Caco-2 (cell line): ENCODE measurements at places on chromosomes 5 and 9. TPM values are rescaled to one million over a fixed set of nuclear protein-coding genes. Genes with fewer than 3 reads are reported as not detected.

Gene SLC1A1
- total RNA-seq, result 43.3 and 53.1 TPM in 2 replicates

- no peak for DNase-seq
- no peak overlapping the region for H3K4me3 ChIP-seq
- no peaks in the 10 kb centered on the region for H3K27me3 ChIP-seq
- H3K36me3 ChIP-seq, result no peaks in the 10 kb centered on the region
These were observed 35.2 kb upstream of the PSD2 start for GRCh38 chr5:139760066-139761056.

Gene GPR151
- not detected in 2 replicates for total RNA-seq

GRCh38 chr9:131799177-131799823 is 59.4 kb upstream of the RAPGEF1 start:
- H3K4me3 ChIP-seq, result no peak overlapping the region
- peak; percentile 68 for DNase-seq
- H3K36me3 ChIP-seq, result no peaks in the 10 kb centered on the region
- no peaks in the 10 kb centered on the region; the same call in 1 of the 2 replicates for H3K27me3 ChIP-seq
- H3K4me1 ChIP-seq, result no peaks in the 10 kb centered on the region
- no peak overlapping the region for H3K27ac ChIP-seq

Gene CDH10
- not detected in 2 replicates for total RNA-seq

DNA sequence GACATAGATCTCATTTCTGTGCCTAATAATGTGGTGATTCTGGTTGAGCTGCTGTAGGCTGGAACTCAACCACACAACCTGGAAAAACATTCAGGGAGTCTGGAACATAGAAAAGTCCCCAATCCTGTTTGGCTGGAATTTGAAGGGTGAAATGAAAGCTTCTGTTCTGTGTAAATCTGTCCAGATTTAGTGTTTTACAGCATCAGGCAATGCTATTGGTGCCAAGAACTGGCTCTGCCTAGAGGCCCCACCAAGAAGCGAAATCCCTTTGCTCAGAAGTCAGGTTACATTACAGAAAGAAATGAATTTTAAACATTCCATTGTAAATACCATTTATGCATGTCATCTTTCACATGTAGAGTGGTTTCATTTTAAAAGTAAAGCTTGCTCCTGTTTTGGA is 56.3 kb downstream of the TMEM174 start:
- no peaks in the 10 kb centered on the region for H3K36me3 ChIP-seq
- H3K4me3 ChIP-seq, result no peak overlapping the region
- no peaks in the 10 kb centered on the region for H3K27me3 ChIP-seq
- no peak for DNase-seq
- no peaks in the 10 kb centered on the region for H3K4me1 ChIP-seq

GRCh38 chr5:87729781-87730180 is 317.1 kb upstream of the CCNH start:
- no peak for DNase-seq
- H3K4me3 ChIP-seq, result no peak overlapping the region
- H3K27ac ChIP-seq, result no peak overlapping the region

DNA sequence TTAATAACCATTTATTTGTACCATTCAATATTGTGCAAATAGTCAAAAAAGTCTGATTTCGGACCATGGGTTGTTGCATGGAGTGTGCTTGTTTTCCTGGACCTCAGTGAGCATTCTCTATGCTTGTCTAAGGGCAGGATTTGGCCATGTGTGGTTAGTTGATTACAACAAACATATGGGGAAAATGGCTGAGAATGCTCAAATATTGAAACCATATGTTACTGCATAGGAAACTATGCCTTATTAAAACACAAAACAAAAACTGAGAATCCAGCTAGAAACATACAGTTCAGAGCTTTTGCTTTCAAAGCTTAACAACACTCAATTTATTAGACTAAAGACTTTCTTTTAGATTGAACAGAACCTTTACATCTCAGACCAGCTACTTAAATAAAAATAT is 928.3 kb downstream of the NR2F1-AS1 start:
- H3K36me3 ChIP-seq, result no peaks in the 10 kb centered on the region
- no peak overlapping the region for H3K4me3 ChIP-seq
- H3K27ac ChIP-seq, result no peak overlapping the region
- no peaks in the 10 kb centered on the region for H3K27me3 ChIP-seq

DNA sequence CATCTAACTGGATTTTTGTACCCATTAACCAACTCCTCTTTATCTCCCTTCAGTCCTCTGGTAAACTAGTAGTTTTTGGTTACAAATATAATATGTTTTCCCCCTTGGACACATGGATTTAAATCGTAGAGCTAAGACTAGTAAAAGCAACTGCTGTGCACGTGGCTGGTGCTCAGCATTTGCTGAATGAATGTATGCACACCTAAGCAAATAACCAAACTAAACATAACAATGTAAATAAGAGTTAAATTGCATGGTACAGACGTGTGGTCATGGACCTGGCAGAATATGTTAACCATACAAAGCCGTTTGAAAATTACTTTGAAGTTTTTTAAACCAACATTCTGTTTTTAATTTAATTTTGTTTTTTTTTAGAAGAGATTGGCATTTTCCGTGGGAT is 65.2 kb upstream of the FYB1 start:
- H3K27me3 ChIP-seq, result no peaks in the 10 kb centered on the region
- H3K4me1 ChIP-seq, result peaks cover 18% of the 10 kb centered on the region
- H3K27ac ChIP-seq, result no peak overlapping the region

Gene BARX1
- not detected in 2 replicates for total RNA-seq

- no peaks in the 10 kb centered on the region for H3K27me3 ChIP-seq
- H3K27ac ChIP-seq, result peak within 1 kb of the TSS; percentile 88
- peak within 1 kb of the TSS; percentile 86 for H3K4me3 ChIP-seq
- peak; percentile 88 for DNase-seq
- H3K36me3 ChIP-seq, result no peaks in the 10 kb centered on the region
- peaks cover 25% of the 10 kb centered on the region for H3K4me1 ChIP-seq
These were observed at the start of gene ERGIC1 for GRCh38 chr5:172833686-172834414. ERGIC1 (plus strand) TSS chr5:172834251; CDS start chr5:172834414, 163 bp downstream.

- no peak overlapping the region for H3K27ac ChIP-seq
- no peaks in the 10 kb centered on the region for H3K4me1 ChIP-seq
- no peak for DNase-seq
- H3K4me3 ChIP-seq, result no peak overlapping the region
- H3K27me3 ChIP-seq, result no peaks in the 10 kb centered on the region
These were observed 1471.1 kb upstream of the ACO1 start for GRCh38 chr9:30913331-30913730.

- no peaks in the 10 kb centered on the region for H3K4me1 ChIP-seq
- no peaks in the 10 kb centered on the region for H3K27me3 ChIP-seq
- no peak for DNase-seq
- H3K4me3 ChIP-seq, result no peak overlapping the region
- no peaks in the 10 kb centered on the region for H3K36me3 ChIP-seq
These were observed 67.5 kb downstream of the PAX5 start for GRCh38 chr9:36966371-36967097.

DNA sequence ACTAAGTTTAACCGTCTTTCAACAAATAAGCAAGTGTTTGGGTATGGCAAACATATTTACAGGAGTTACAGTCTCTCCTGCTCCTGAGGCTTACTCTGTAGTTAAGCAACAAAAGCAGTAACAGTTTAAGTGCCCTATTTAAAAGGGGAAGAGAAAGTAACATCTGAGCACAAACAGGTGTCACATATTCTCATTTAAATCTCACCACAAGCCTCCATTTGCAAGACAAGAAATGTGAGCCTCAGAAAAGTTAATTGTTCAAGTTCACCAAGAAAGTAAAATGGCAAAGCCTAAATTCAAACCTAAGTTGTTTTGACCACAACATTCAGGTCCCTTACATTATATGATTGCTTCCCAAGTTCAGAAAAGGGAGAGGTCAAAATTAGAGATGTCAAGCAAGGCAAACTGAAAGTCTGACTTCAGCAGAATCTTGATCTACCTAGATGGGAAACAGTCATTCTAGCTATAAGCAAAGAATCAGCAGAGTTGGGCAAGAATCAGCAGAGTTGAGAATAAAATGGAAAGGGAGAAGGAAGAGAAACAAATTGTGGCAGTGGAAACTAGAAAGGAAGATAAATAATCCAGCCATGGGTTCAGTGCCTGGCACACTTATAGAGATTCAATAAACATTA is 93.4 kb downstream of the STRBP start:
- H3K27me3 ChIP-seq, result no peaks in the 10 kb centered on the region
- H3K36me3 ChIP-seq, result no peaks in the 10 kb centered on the region
- H3K27ac ChIP-seq, result no peak overlapping the region
- no peak for DNase-seq
- no peak overlapping the region for H3K4me3 ChIP-seq

DNA sequence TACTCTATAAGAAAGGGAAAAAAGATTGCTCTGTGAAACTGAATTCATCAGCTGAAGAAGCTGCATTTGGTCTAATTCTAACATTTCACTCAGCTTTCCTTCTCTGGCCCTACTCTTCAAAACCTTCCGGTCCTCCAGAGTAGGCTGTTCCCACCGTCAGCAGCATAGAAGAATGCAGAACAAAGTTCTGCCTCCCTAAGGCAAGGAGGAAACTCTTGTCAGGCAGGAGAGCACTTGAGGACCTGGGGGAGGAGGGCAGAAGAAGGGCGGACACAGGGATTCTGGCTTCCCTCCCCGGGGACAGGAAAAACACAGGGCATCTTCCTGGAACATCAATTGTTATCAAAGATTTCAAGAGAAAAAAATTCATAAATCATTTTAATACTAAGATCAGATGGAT is 69.2 kb upstream of the SHB start:
- H3K27ac ChIP-seq, result no peak overlapping the region
- peaks cover 1% of the 10 kb centered on the region for H3K27me3 ChIP-seq
- peaks cover 12% of the 10 kb centered on the region; the same call in 1 of the 2 replicates for H3K4me1 ChIP-seq
- no peak overlapping the region for H3K4me3 ChIP-seq
- no peak for DNase-seq
- H3K36me3 ChIP-seq, result no peaks in the 10 kb centered on the region

Gene NUTM2F
- total RNA-seq, result not detected in 2 replicates

Gene RASGEF1C
- total RNA-seq, result not detected in 2 replicates

DNA sequence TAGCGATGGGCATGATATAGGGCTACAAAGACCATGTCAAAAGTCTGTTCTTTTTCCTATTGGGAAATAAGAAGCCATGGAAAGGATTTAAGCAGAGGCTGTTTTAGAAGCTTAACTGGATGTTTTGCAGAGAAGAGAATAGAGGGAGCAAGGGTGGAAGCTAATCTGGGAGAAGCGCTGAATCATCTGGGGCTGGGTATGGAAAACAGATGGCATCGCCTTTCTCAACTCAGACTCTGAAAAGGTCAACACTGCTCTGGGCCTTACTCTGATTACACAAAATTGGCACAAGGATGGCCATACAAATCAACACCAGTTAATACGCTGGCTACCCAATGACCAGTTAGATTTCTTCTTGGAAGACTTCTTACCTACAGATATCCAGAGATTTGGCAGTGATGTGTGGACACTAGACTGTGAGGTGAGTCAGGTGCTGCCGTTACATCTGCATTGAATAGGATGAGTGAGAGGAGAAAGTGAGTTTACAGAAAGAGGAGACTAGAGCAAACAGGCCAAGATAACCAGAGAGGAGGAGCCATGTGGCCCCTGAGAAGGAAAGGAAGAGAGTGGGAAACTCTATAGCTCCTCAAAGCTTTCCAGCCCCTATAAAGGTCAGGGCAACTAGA is 6.2 kb upstream of the TCERG1 start:
- H3K36me3 ChIP-seq, result no peaks in the 10 kb centered on the region
- H3K4me1 ChIP-seq, result no peaks in the 10 kb centered on the region
- no peak overlapping the region for H3K4me3 ChIP-seq
- DNase-seq, result no peak

DNA sequence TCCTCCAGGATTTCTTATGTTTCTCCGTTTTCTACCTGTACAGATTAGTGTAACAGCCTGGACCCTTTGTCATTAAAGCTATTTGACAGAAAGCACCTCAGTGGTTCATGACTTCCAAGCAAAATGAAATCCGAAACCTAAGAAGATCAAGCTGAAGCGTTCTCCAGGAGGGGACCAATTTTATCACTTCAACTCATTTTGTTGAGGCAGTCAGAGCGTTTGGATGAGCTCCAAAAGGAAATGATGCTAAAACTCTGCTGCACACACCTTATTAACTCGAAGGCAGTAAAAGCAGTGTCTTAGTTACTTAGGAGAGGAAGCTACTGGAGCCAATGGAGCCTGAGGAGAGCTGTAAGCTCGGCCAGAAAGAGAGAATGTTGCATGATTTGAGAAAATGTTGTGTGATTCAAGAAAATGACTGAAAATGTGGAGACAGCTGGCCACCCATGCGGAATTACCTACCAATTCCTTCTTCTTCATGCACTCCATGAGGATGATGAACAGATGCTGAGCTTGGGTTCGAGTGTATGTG is 346.7 kb upstream of the KLF9 start:
- no peak overlapping the region for H3K27ac ChIP-seq
- no peak for DNase-seq
- H3K4me3 ChIP-seq, result no peak overlapping the region
- no peaks in the 10 kb centered on the region for H3K36me3 ChIP-seq
- no peaks in the 10 kb centered on the region for H3K4me1 ChIP-seq

Gene PAEP
- total RNA-seq, result not detected in 2 replicates

DNA sequence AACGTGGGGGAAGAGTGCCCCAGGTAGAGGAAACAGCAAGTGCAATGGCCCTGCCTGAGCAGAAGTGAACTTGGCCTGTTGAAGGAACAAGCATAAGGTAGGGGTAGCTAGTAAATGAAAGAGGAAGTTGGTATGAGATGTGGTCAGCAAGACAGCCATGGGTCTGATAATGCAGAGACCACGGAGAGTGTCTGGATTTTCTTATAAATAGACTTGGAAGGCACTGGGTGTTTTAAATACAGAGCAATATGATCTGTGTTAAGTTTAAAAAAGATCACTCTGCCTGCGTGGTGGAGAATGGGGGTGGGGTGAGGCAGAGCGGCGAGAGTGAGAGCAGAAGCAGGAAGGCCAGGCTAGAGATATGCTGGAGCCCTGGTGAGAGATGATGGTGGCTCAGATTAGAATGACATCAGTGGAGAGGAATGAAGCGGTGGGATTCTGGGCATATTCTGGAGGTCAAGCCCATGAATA is 4.2 kb downstream of the ADAM19 start:
- no peak overlapping the region for H3K4me3 ChIP-seq
- no peak for DNase-seq

Gene PPP2R2B
- 6.9 and 9.8 TPM in 2 replicates for total RNA-seq

DNA sequence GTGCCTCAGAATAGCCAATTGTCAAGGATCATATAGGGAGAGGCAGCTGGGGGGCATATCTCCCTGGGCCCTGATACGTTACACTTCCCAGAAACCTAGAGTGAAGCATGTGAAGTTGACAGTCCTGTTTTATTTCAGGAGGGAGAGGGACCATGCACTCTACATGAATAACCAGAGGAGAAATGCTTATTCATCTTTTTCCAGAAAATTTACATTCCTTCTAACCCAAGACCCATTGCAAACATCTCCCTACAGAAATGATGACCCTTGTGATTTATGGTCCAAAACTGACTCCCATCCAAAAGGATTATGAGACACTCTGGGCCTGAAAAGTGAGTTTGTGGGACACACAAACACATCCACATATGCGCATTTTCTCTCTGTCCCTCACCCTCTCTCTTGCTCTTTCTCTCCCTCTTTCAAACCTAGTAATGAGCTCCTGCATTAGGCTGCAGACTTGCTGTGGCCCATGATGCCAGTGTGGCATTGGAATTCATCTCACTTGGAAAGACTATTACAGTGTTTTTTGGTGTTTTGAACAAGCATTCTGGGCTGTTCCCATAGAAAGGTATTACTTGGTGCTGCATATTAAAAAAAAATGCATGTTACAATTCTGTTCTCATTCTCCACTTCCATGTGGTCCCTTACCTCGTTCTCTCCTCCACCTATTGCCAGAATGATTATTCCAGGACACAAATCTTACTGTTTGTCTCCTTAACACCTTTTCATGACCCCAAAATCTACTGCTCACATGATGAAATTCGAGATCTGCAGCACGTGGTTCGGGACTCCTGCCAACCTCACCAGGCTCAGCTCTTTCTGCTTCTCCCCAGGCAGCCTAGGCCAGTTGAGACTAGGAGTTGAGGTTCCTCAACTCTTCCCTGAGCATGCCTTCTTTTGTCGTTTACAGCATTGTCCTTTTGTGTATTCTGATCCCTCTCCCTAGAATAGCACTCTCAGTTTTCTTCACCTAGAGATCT is 451.3 kb upstream of the KLF4 start:
- H3K4me1 ChIP-seq, result no peaks in the 10 kb centered on the region
- H3K36me3 ChIP-seq, result no peaks in the 10 kb centered on the region
- H3K4me3 ChIP-seq, result no peak overlapping the region
- no peak for DNase-seq
- H3K27me3 ChIP-seq, result no peaks in the 10 kb centered on the region
